ENCODE measurements at places on chromosomes 6 and 20. TPM values are rescaled to one million over a fixed set of nuclear protein-coding genes. Genes with fewer than 3 reads are reported as not detected.

GRCh38 chr6:138914701-138915100 lies 73.4 kb downstream of the REPS1 start:
- no peak overlapping the region for H3K4me3 ChIP-seq
- no peaks in the 10 kb centered on the region for H3K27me3 ChIP-seq
- no peaks in the 10 kb centered on the region for H3K4me1 ChIP-seq
- no peak overlapping the region for H3K27ac ChIP-seq

DNA sequence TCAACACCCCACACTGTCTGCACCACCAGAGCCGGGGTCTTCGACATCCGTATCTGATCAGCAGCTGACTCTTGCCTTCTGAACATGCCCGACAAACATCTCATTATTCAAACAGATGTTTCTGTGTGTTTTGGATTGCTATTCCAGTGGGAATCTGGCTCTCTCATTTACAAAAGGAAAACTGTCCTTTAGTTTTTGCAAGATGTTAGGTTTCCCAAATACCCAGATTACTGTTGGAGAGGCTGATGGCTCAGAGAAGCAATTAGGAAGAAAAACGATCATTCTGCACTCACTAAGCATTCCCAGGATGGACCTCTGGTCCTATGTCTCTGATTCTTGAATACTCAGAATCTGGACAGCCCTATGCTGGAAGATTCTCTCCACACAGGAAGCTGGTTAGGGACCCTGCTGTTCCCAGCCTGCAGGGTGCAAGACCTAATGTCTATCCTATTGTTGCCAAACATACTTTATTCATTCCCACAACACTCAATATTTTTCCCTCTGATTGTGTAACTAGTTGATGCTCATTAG lies 532.9 kb downstream of the CDH26 start:
- H3K27me3 ChIP-seq: no peaks in the 10 kb centered on the region
- H3K4me3 ChIP-seq: no peak overlapping the region
- DNase-seq: no peak
- no peak overlapping the region for H3K27ac ChIP-seq
- H3K36me3 ChIP-seq: no peaks in the 10 kb centered on the region

- no peak overlapping the region for H3K27ac ChIP-seq
- DNase-seq: no peak
- H3K27me3 ChIP-seq: no peaks in the 10 kb centered on the region
- no peaks in the 10 kb centered on the region for H3K36me3 ChIP-seq
Observed at GRCh38 chr20:39429726-39430125, 467.6 kb downstream of the DHX35 start.

- DNase-seq: no peak
- no peaks in the 10 kb centered on the region for H3K4me1 ChIP-seq
- no peaks in the 10 kb centered on the region for H3K27me3 ChIP-seq
- no peak overlapping the region for H3K4me3 ChIP-seq
- no peak overlapping the region for H3K27ac ChIP-seq
Observed at GRCh38 chr6:51120016-51120415, 301.3 kb downstream of the TFAP2B start.

The SNAP25 gene
- 1.6 TPM for total RNA-seq
